Pancreas (tissue), 10 donors: ENCODE measurements at places on chromosomes 2 and 18.

DNA sequence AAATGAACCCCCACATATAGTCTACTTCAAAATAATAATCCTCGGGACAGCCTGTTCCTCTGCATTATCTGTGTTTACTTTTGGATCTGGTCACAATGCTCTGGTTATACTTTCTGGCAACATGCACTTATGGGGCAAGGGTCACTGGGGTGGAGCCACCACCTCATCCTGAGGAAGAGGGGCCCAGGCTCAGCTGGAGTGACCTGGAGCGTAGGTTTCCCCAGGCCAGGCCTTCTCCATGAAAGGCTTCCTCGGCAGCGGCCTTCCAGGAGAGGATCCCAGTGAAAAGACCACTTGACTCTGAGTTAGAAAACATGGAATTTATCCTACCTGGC, 237.4 kb downstream of the SETBP1 start:
- peak; percentile 73 for DNase-seq

- DNase-seq: no peak
Measured at GRCh38 chr2:172986040-172986439, 89.6 kb upstream of the MAP3K20 start.

- DNase-seq: no peak
Measured at GRCh38 chr2:111226876-111227700, 106.4 kb downstream of the BCL2L11 start.

GRCh38 chr2:232882505-232883115, 12.5 kb downstream of the SNORC start:
- DNase-seq: no peak

GRCh38 chr2:62539606-62540407, 33.8 kb upstream of the TMEM17 start:
- DNase-seq: no peak

DNA sequence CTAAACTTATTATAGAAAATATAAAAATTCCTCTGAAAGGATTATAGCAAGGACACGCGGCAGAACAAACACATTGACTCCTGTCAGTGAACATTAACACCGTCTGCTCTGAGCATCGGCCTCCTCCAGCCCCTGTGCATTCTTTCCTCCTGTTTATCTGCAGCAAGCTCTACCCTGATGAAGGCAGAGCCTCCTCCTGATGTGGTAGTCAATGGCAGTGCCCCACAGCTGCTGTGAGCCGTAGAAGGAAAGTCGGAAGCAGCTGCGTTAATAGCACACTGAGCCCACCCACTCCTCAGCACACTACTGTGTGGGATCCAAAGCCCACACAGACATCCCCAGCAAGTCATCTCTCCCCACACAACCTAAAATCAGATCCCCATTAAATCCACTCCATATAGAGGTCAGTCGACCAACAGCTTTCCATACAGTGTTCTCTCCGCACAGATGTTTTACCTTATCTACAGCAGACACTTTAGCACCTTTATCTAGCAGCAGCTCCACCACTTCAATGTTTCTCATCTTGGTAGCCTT, 41.0 kb downstream of the KIDINS220 start:
- DNase-seq: no peak

DNA sequence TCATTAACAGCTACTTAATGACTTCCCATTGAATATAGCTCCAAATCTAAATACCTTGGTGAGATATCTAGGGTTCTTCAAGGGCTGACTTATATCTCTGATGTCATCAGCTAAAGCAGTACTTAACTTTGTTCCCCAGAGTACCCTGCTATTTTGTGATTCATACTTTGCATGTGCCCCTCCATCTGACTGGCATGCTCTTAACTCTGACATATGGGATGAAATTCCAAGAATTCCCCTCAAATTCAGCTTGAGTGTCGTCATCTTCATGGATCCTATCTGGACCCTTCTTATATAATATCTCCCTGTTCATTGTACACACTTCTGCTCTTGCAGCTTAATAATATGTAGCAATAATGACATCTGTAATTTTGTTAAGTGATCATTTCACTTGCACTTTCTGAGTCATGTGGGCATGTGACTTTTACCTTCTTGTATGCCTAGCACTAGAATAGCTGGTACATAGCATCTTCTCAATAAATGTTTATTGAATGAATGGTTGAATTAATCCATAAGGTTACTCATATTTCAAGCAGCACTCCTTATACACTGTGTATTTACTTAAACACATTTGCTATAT, 172.9 kb downstream of the WDR7 start:
- no peak for DNase-seq

DNA sequence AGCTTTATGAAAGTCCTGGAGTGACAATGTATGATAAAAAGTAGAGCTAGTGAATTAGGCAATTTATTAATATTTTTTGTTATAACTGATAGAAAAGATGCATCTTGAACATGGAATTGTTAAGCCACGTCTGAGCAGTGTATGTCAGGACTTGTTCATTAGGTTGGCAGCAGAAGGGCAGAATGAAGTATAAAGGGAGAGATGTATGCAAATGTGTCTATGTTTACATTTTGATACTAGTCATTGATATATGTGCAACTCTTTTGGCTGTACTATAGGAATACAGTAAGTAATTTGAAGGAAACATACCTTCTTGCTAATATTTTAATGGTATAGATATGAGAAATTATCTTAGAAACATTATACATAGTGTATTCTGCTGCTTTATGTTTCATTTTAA, 49.0 kb upstream of the TMEM247 start:
- DNase-seq: no peak

DNA sequence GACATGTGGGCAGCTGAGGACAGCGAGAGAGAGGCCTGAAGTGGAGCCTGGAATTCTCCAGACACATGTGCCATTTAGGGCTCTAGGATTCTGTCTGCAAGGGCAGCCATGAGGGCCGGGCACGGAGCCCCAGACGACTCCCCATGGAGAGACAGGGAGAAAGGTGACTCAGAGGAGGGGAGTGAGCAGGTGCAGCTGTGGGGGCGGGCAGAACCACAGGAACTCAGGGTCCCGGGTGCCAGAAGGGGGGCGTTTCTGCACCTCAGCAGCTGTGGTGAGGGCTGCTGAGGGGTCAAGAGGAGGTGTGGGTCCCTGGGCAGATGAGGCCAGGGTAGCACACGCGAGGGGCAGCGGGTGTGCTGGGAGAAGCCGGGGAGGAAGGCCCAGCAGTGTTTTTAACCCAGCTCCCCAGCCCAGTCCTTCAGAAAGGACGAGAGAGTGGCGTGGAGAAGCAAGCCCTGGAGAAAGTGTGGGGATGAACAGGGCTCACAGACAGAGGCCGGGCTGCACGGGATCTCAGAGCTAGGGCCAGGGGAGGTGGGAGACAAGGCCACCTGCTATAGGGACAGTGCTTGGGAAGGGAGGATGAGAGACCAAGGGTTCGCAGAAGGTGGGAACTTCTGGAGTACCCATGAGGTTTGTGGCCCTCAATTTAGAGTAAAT, 7.6 kb downstream of the GPR17 start:
- DNase-seq: no peak

DNA sequence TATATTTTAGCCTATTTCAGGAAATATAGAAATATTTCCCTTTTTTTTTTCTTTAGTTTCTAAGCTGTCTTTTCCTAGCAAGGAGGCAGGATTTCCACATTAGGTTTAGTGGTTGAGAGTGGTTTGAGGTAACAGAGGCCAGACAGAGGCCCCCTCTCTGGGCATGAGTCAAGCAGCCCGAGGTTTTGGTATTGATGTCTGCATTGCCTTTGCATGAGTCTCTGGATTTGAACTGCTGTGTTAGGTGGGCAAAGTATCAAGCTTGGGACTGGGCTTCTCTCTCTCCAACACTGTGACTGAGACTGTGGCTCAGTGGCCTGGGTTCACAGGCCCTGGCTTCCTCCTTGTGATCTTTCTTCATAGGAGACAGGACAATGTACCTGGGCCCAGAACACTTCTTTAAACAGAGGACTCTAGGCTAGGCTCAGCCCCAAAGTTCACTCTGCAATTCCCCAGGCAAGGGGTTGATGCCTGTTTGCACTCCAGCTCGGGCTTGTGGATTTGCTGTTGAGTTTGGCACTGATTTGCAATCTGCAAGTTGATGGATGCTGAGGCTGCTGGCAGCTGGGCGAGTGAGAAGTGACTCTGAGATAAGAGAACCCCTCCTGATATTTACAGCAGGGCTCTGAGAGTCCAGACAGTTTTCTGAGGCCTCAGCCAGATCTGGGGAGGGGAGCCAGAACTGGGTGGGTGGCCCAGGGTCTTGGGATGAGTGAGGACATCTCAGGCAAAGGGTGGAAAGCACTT, 271.2 kb downstream of the EN1 start:
- DNase-seq: no peak

DNA sequence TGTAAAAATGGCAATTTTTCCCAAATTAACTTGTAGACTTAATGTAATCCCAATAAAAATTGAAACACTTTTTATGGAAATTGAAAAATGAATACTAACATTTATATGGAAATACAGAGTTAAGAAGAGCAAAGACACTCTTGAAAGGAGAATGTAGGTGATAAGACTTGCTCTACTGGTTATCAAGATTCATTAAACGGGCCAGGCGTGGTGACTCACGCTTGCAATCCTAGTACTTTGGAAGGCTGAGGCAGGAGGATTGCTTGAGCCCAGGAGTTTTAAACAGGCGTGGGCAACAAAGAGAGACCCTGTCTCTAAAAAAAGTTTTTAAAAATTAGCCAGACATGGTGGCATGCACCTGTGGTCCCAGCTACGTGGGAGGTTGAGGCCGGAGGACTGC, 29.5 kb upstream of the ZNF396 start:
- no peak for DNase-seq

DNA sequence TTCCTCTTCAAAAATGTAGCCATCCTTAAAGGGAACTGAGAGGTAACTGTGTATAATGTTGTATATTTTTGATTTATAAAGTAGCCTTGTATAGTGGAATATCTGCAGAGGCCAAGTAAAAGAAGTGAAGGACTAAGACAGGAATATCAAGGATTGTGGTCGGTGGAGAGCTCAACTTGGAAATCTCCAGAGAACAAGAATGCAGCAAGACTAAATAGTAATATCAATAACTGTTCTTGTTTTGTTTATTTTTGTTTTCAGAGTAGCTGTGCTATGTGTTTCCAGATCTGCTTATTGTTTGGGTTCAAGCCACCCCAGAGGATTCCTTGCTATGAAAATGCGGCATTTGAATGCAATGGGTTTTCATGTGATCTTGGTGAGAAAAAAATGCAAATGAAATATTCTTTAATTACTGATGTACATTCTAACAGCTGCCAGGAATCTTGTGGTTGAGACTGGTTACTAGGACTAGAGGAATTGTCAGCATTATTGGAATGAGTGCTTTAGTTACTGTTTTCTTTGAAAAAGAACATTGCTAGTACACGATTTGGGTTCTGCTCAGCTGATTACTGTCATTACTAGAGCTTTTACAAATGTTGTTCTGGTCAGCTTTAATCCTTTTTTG, 25.0 kb downstream of the FASTKD2 start:
- DNase-seq: no peak

DNA sequence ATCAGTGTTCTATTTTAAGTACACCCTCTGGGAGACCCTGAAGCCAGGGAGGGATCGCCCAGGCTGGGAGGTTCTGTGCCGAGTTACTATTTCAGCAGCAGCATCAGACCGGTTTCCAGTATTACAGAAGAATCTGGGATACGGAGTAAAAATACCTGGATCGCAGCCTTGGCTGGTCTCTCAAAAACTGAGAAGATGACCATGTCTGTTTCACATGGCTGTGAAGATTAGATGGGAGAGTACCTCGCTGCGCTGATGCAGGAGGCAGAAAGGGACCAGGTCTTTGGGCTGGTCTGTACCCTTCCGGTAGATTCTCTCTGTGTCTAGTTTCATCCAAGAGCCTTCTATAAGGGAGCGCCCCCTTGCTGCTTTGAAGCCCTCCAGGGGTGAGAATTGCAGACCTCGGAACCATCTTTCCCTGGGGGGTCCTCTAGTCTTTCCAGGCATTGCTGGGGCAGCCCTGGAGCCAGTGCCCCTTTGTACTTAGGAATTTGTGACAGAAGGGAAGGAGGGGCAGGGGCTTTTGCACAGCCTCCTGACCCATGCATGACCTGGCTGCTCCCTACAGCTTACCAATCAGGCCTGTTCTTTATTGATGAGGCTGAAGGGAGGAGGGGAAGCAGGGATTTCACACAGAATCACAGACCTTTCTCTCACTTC, 56.3 kb upstream of the MAPRE3 start:
- no peak for DNase-seq

DNA sequence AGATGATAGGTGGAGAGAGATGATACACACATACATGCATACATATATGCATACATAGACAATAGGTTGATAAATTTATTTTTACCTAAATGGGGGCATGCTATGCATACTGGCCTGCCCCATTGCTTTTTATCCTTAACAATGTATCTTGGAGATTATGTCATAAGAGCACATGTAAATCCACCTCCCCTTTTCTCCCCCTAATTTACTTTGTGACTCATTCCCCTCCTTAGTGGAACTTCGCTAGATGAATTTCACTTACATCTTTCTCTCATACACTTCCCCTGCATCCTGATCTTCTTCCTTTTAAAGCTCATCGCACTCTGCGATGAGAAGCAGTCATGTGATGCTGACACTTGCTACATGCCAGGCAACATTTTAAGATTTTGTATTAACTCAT, 223.6 kb downstream of the C1D start:
- DNase-seq: no peak

DNA sequence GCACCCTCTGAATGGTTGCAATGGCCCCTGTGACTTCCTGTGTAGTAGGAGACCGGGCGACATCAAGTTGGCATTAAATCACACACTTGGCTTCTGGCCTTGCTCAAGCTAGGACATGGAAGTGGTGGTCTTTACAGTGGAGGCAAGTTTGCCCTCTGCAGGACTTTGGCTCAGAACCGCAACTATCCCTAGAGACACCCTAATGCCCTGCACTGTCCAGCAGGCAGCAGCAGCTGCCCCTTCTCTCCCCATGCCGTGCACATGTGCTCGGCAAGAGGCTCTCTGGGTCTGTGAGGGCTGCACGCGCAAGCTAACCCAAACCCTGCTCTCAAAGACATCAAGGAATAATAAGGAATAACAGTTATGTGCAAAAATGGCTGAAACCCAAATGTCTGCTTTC, 106.5 kb downstream of the COL6A3 start:
- no peak for DNase-seq

- DNase-seq: peak; percentile 95
Measured at GRCh38 chr2:238256594-238257104, 16.8 kb upstream of the HES6 start.

DNA sequence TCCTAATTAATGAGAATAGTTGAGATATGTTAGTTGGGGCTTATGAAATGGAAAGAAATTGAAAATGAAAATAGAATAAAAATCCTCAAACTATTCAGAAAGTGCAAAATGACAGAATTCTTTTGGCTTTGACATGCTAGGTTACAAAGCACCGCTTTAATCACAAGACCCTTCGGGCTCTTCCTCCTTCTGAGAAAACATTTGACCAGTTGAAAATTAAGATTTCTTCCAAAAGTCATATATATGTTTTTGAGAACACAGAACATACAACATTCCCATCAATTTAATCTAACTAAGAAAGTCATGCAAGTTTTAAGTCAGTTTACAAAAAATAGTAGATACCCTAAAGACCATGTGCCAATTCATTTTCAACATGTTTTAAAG, 2.2 kb upstream of the SLC40A1 start:
- no peak for DNase-seq

DNA sequence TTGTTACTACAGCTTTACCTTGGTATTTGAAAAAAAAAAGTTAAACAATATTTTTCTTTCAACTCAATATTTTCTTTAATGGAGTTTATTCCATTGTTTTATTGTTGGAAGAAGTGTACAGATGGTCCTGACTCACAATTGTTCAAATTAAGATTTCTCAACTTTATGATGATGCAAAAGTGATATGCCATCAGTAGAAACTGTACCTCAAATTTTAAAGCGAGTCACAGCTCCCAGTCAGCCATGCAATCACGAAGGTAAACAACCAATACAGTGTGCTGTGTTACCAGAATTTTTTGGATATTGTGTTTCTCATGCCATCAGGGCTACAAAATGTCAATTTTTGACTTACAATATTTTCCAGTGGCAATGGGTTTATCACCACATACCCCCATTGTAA, 54.0 kb upstream of the COL5A2 start:
- DNase-seq: no peak
